Amniotic stem cell (primary cell): ENCODE measurements at places on chromosomes 1 and 21.

GRCh38 chr1:220775240-220775853 lies 11.4 kb upstream of the MTARC1 start:
- no peak for DNase-seq

- DNase-seq, result no peak
Observed at GRCh38 chr21:41570791-41571355, 62.9 kb upstream of the TMPRSS2 start.

DNA sequence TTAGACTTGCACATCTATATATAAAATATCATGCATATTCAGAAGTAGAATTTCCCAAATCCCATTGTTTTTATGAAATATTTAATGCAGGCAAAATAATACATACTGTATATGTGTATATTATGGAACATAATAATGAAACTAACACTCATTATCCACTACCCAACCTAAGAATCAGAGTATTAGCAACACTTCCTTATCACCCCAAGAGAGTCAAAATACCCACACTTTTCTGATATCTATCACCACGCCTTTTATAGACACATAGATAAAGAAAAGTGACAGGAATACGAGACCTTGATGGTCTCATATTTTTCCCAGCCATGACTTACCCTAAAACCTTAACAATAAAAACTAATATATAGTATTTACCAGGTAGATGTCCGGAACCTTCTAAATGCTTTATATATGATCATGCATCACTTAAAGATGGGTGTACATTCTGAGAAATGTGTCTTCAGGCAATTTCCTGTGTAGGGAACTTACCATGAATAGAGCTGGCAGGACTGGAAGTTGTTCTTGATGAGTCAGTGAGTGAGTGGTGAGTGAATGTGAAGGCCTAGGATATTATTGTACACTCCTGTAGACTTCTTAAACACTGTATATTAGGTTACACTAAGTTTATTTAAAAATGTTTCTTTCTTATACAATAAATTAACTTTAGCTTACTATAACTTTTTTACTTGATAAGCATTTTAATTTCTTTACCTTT lies 45.5 kb downstream of the TNFSF4 start:
- peak; percentile 7 for DNase-seq

DNA sequence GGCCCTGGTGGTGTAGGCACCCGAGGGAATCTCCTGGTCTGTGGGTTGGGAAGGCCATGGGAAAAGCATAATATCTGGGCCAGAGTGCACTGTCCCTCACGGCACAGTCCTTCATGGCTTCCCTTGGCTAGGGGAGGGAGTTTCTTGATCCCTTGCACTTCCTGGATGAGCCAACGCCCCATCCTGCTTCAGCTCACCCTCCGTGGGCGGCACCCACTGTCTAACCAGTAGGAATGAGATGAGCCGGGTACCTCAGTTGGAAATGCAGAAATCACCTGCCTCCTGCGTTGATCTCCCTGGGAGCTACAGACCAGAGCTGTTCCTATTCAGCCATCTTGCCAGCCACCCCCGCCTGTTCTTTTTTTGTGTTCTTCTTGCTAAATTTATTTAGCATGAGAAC lies 134.4 kb downstream of the LEPR start:
- no peak for DNase-seq

DNA sequence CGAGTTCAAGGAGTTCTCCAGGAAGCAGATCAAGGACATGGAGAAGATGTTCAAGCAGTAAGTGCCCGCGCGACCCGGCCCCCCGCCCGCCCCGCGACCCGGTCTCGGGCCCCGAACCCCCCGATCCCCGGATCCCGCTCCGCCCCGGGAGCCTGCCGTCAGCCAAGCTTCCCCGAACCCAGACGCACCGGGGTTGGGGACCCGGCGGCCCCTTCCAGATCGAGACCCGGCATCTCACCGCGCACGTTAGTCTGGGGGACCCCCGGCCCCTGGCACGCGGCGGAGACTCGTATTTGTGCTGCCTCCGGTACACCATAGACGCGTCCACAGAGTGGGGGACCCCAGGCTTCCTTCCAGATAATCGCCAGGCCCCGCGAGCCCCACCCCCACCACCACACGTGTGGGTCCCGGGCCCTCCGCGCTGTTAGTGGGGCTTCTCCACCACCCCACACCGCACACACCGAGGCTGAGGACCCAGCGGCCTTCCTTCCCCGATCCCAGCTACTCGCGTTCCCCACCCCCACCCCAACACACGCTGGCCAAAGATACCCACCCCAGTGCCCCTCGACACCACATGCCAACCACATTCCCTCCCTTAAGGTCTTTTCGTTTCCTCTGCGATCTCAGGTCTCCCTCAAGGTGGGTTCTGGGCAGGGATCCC lies 665 bp downstream of the EFHD2 start:
- no peak for DNase-seq

- DNase-seq, result no peak
Observed at GRCh38 chr1:103194060-103194459, 85.7 kb upstream of the COL11A1 start.

DNA sequence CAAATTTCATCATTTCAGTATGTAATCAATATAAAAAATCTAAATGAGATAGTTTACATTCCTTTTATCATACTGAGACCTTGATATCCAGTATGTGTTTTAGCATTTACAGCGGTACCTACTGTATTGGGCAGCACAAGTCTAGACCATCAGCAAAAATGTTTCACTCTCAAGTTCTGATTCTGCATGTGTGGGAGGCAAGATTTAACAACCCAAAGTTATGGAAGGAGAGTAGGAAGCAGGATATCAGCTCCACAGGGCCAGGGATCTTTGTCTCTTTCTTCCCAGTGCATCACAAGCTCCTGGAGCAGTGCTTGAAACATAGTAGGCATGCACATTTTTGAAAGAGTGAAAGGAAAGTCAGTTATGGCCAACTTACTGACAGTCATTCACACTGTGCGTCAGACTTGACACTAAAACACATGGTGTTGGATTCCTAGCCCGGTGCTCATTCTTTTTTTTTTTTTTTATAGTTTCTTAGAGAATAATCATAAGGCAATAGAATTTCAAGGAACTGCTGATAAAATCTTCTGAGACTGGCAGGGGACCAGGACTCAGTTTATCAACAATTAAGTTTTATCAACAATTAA lies 6.1 kb downstream of the TENT5C start:
- no peak for DNase-seq

DNA sequence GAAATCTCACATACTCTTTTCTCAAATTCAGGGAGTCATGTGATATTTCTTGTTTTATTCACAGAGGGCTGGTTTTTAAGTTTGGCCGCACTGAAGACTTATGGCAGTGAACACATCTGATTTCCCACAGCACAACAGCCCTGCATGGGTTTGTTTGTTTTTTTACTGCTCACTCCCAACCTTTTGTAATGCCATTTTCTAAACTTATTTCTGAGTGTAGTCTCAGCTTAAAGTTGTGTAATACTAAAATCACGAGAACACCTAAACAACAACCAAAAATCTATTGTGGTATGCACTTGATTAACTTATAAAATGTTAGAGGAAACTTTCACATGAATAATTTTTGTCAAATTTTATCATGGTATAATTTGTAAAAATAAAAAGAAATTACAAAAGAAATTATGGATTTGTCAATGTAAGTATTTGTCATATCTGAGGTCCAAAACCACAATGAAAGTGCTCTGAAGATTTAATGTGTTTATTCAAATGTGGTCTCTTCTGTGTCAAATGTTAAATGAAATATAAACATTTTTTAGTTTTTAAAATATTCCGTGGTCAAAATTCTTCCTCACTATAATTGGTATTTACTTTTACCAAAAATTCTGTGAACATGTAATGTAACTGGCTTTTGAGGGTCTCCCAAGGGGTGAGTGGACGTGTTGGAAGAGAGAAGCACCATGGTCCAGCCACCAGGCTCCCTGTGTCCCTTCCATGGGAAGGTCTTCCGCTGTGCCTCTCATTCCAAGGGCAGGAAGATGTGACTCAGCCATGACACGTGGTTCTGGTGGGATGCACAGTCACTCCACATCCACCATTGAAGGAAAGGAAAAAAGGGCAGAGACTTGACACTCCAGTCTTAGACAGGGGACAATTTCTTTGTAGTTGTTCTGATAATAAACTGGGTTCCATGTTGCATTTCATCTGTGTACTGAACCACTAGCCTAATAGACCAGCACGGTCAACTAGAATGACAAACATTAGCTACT lies 22.8 kb downstream of the TMEM50A start:
- no peak for DNase-seq

DNA sequence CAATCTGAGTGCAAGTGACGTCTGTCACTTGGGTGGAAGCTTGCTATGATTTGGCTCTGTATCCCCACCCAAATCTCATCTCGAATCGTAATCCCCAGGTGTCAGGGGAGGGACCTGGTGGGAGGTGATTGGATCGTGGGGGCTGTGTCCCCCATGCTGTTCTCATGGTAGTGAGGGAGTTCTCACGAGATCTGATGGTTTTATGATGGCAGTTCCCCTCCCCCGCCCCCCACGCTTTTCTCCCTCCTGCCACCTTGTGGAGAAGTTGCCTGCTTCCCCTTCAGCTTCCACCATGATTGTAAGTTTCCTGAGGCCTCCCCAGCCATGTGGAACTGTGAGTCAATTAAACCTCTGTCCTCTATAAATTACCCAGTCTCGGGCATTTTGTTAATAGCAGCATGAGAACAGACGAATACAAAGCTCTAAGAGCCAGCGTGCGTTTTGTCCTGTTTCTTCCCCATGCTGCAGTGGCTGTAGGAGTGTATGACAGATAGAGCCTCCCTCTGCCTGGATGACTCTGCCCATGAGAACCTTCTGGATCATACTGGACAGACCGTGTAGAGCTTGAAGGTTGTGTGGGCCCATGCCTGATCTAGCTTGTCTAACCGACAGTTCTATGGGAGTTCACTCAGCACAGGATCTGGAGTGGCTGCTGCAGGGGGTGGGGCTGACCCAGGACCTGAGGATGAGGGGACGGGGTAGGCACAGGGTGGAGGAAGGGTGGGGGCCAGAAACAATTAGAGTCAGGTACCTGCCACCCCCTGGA lies 139.7 kb upstream of the ERRFI1 start:
- DNase-seq, result no peak

DNA sequence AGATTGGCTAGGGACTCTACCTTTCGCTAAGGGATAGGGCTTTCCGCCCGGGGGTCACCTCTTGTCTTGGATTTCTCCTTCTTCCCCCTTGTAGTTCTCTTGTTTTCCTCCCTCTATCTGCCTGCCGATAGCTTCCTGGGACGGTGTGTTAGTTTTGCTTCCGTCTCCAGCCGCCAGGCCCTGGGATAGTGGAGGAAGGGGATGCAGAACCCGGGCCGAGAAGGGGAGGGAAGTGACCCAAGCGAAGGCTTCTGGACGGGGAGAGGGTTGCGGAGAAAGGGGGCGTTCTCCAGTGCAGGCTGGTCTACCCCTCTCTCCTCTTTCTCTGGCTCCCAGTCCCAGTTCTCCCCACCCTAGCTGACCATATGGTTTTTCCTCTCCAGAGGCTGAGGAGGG lies 871 bp downstream of the TUFT1 start:
- DNase-seq, result no peak

GRCh38 chr1:181044449-181044966 lies 10.7 kb downstream of the MR1 start:
- DNase-seq, result no peak

DNA sequence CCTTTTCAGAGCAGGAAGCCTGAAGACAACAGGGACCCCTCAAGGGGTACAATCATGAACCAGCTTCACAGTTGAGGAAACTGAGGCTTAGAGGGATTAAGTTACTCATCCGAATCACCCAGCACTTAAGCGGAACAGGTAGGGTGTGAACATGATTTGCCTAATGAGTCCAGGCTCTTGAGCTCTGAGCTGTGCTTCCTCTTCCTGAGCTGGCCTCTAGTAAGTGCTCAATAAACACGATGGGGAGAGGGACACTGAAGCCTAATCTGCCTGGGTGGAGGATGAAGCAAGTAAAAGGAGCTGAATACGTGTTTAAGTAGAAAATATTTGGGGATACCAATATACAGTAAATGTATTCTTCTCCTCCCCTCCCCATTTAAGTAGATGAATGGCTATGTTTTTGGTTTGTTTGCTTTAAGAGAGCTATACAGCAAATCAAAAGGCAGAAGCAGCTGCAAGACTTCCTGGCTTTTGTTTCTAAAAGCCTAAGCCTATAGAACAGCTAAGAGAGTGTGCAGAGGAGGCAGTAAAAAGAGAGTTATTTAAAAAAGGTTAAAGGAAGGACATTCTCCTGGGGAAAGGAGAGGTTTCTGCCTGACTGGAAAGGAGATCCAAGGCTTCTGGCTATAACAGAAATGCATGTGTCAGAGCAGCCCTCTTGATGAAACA lies 20.5 kb downstream of the STPG1 start:
- DNase-seq, result no peak

DNA sequence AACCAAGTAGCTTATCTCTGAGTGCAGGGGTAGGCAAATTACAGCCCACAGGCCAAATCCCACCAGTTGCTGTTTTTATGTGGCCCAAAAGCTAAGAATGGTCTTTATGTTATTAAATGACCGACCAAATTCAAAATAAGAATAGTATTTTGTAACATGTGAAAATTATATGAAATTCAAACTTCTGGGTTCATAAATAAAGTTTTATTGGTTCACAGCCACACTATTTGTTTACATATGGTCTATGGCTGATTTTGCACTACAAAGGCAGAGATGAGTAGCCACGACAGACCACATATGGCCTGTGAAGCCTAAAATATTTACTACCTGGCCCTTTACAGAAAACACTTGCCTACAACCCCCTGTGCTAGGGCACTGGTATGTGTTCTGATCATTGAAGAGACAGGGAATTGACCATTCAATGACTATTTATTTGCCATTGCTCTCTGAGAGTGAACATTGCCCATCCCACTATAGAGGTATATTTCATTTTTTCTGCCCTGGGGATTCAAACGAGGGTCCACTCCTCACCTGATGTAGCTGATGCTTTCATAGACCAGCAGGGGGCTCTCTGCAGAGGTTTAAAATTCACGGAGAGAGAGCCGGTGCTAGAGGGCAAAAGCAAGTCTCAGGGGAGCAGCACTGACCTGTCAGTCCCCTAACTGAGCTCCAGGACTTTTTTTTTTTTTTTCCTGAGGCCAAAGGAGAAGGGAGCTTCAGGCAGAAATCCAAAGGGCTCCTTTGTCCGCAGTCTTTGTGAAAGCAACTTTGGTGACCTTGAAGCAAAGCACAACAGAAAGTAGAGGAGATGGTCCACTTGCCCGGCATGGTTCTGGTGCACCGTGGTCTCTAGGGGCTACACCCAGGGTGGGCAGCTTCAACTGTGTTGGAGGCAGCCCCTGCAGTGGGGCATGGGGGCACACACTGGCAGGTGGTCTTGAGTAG lies 7.3 kb upstream of the GNL2 start:
- no peak for DNase-seq

- DNase-seq, result no peak
Observed at GRCh38 chr1:21217812-21218596, 41.3 kb upstream of the EIF4G3 start.

DNA sequence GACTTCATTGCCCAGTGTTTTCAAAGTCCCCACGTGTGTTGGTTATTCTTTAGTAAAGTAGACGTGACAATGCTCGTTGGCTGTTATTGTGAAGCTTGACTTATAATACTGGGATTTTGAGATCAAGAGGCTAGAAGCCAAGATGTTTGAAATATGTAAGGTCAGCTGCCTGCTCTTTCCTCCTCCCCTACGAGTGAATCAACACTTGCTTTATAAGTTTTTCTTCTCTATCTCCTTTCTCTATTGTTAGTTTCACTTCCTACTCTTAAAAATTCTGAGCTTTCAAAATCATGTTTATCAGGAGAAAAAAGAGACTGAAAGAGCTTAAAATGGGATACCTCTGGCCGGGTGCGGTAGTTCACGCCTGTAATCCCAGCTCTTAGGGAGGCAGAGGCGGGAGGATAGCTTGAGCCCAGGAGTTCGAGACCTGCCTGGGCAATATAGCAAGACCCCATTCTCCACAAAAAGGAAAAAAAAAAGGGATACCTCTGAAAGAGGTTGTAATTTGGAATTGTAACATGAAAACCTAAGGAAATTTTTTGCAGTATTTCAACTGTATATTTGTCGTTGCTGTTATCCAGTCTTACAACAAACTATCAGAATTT lies 72.0 kb downstream of the EPB41 start:
- no peak for DNase-seq

GRCh38 chr1:1332774-1333480 lies 1.8 kb downstream of the TAS1R3 start:
- no peak for DNase-seq
